Spleen (tissue), 13 donors: ENCODE measurements at places on chromosomes 2 and 18. TPM values are rescaled to one million over a fixed set of nuclear protein-coding genes. Genes with fewer than 3 reads are reported as not detected.

GRCh38 chr2:148048475-148049221 is 27.8 kb downstream of the MBD5 start:
- DNase-seq = no peak

GRCh38 chr2:9665898-9666297 is 35.1 kb upstream of the YWHAQ start:
- DNase-seq = no peak

Gene CCDC74B
- polyA plus RNA-seq = 0.57 TPM

Gene ZNF512
- polyA plus RNA-seq = 16.7 TPM

Gene IL36G
- polyA plus RNA-seq = not detected
